ENCODE measurements at places on chromosomes 6 and 20.

DNA sequence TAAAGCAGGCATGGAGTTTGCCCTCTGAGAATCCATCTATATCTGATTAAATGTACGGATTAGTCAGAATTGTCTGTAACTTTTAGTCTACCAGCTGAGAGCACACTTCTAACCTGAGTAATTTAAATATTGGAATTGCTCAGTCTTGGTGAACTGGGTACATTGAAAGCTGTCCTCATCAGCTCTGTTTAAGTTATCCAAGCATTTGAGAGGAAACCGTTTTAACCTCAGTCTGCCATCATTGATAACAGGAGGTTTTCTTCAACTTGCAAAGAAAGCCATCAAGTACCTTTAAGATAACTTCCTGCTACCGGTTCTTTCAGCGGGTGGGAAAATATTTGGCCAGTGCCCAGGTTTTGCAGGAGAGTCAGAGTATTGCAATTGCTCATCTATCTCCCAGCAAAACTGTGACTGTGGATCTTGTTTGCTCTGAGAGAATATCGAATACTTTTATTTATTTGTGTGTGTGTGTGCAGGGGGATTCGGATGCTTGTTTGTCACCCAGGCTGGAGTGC is 31.1 kb upstream of the F13A1 start:
- DNase-seq: no peak

DNA sequence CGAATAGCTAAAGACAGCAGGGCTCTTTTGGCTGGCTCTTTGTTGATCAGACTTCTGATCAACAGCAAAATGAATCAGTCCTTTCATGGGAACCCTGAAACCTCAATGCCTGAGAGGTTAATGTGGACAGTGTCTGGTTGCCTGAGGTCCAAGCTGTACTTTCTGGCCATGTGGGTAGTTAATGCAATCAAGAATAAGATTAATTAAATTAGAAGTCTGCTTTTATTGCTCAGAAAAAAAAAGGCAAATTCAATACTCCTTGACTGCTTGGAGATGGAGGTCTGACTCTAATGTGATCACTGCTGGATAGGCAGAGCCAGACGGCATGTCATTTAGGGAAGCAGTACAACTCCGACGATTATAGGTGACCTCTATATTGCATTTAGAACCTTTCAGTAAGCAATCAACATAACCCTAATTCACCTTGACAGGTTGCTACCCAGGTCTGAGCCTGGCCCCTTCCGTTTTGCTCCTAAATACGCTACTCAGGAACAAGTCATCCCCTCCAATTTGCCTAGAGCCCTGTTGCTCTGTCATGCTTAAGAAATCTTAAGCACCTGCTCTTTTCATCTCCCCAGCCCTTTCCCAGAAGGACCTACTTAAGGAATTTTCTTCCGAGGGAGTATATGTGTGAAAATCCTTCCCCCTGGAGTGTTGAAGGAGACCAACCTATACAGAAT is 370.0 kb upstream of the SPTLC3 start:
- DNase-seq: no peak

DNA sequence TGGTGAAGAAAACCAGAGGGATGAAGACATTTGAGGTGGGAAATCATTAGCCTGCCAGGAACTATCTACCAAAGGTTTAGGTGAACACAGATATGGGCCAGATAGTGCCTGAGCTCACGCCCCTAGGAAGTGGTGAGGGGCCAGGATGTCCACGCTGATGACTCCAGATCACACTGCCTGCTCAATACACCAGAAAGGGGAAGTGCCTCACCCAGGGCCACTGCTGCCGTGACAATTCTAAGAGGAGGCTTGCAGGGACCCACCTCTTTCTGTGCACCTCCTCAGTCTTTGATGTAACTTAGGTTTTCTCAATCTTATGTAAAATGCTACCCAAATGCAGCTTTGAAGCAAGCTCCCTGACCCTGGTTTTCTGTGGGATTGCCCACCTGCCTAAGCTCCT is 5.4 kb upstream of the RAB44 start:
- no peak for DNase-seq

GRCh38 chr6:40845553-40845952 is 193.5 kb downstream of the UNC5CL start:
- peak; percentile 19 for DNase-seq

GRCh38 chr6:134105940-134106339 is 53.5 kb upstream of the SLC2A12 start:
- no peak for DNase-seq

DNA sequence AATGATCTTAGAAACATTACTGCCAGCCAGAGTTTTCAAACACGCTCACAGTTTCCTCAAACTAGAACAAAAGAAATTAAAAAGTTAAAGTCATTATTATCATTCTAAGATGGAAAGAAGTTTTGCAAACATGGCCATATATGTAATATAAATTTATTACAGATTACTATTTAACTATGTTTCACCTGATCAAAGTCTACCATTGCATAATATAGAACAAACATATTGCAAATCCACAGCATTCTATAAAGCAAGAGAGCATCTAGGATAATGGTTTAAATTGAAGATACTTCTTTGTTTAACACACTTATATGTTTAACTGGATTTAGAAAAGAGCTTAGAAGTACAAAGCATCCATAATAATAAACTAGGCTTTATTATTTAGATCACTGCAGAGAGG is 26.2 kb upstream of the DCBLD1 start:
- DNase-seq: no peak

All from activated naive CD4-positive, alpha-beta T cell treated with anti-CD3 and anti-CD28 coated beads, Interleukin-2, amount 50 U/mL, for 16 hours (primary cell).